Osteocyte (in vitro differentiated cells): ENCODE measurements at places on chromosomes 5 and 9. TPM values are rescaled to one million over a fixed set of nuclear protein-coding genes. Genes with fewer than 3 reads are reported as not detected.

The KIF24 gene
- 1.4 and 1.5 TPM in 2 replicates for total RNA-seq

The RGS7BP gene
- not detected in 2 replicates for total RNA-seq

- no peak overlapping the region for H3K27ac ChIP-seq
- no peak overlapping the region for H3K4me3 ChIP-seq
These were observed 57.6 kb upstream of the GRAMD2B start for GRCh38 chr5:126365446-126366198.

DNA sequence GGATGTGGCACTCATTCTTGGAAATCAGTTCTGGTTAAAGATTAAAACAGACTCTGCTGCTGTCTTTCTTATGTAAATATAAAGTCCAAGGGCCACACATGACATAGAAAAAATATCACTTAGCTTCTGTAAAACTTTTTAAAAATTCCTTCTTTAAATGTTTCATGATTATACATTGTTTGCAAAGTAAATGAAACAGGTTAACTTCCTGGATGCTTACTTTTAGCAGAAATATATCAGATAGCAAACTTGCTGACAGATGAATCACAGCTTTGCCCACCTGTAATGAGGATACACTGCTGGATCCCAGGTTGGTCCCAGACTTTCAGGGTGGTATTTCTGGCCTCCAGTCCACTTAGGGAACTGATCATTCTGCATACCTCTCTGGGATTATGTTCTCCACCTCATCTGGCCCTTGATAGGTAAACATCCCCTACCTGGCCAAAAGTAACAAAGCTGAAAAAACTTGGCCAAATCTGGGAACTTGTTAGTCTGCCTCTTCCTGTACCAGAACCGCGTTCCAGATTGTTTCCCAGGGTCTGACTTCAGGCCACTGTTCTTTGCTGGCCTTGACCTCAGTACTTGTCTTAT, 340.5 kb downstream of the ADGRV1 start:
- DNase-seq, result no peak
- H3K27me3 ChIP-seq, result peaks cover 9% of the 10 kb centered on the region
- no peaks in the 10 kb centered on the region for H3K4me1 ChIP-seq
- no peaks in the 10 kb centered on the region for H3K36me3 ChIP-seq

DNA sequence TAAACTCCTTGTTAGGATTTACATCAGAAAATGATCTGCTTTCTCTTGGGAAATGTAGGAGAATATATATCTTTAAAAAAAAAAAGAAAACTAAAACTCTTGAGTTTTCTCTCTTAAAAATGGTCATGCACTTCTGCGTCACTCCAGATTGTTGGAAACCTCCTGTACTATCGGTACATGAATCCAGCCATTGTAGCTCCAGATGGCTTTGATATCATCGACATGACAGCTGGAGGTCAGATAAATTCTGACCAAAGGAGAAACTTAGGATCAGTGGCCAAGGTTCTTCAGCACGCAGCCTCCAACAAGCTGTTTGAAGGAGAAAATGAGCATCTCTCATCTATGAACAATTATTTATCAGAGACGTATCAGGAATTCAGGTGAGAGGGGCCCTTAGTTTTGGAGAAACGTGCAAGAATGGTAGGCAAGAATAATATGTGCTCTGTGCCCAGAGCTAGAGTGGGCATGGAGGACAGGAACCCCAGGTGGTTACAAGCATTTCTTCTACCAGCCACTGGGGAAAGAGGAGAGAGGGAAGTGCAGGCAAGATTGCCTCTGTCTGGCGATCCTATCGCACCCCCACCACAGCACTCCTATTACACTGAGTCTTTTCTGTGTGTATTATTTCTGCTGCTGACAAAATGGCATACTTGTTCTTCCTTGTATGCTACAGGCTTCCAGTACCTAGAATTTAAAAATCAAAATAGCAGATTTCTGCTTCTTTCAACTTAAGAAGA, 41.4 kb upstream of the F2R start:
- DNase-seq, result no peak
- H3K36me3 ChIP-seq, result peaks cover 6% of the 10 kb centered on the region
- no peak overlapping the region for H3K27ac ChIP-seq
- H3K27me3 ChIP-seq, result no peaks in the 10 kb centered on the region

The SPDL1 gene
- total RNA-seq, result 40.4 and 40.5 TPM in 2 replicates

The PCDHB13 gene
- total RNA-seq, result 2.2 and 2.4 TPM in 2 replicates

DNA sequence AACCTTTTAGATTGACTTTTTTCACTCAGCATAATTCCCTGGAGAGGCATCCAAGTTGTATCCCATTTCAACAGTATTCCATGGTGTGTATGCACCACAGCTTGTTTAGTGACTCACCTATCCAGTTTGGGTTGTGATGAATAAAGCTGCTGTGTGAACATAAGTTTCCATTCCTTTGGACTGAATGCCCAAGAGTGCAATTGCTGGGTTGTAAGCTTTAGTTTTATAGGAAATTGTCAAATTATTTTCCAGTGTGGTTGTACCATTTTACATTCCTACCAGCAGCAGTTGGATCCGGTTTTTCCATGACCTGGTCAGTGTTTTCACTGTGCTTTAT, 60.9 kb upstream of the TMED7 start:
- DNase-seq, result no peak
- H3K27ac ChIP-seq, result no peak overlapping the region
- H3K27me3 ChIP-seq, result peaks cover 26% of the 10 kb centered on the region
- peaks cover 7% of the 10 kb centered on the region for H3K4me1 ChIP-seq
- no peak overlapping the region for H3K4me3 ChIP-seq

The TMEM252 gene
- not detected in 2 replicates for total RNA-seq

DNA sequence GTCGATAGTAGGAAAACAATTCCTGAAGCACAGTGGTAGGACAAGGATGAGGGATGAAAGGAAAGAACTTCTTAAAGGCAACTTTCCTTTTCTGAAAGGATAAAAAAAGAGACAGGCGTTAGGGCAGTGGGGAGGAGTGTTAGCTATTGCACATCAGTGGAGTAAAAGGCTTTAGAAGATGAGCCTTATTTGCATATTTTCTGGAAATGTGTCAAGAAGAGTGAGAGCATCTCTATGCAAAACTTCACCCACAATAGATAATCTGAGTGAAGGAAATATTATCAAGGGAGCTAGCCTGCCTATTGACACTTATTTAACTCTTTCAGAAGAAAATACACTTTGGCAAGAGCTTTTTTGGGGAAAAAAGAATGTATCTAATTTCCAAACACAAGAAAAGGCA, 151.6 kb downstream of the MACIR start:
- no peaks in the 10 kb centered on the region for H3K4me1 ChIP-seq
- DNase-seq, result no peak
- no peaks in the 10 kb centered on the region for H3K36me3 ChIP-seq
- no peaks in the 10 kb centered on the region for H3K27me3 ChIP-seq
- H3K27ac ChIP-seq, result no peak overlapping the region

- H3K36me3 ChIP-seq, result no peaks in the 10 kb centered on the region
- H3K4me3 ChIP-seq, result no peak overlapping the region
These were observed 91.5 kb downstream of the WDR41 start for GRCh38 chr5:77400645-77401044.

The LRRC14B gene
- not detected in 2 replicates for total RNA-seq

GRCh38 chr5:126186210-126186609, 237.0 kb upstream of the GRAMD2B start:
- H3K4me3 ChIP-seq, result no peak overlapping the region
- no peak for DNase-seq
- H3K27me3 ChIP-seq, result peaks cover 7% of the 10 kb centered on the region
- no peaks in the 10 kb centered on the region for H3K36me3 ChIP-seq
- H3K27ac ChIP-seq, result no peak overlapping the region
- H3K4me1 ChIP-seq, result no peaks in the 10 kb centered on the region

The GRXCR2 gene
- total RNA-seq, result not detected in 2 replicates

- DNase-seq, result no peak
- no peak overlapping the region for H3K27ac ChIP-seq
- H3K4me1 ChIP-seq, result peaks cover 10% of the 10 kb centered on the region
- no peaks in the 10 kb centered on the region for H3K36me3 ChIP-seq
- no peaks in the 10 kb centered on the region for H3K27me3 ChIP-seq
These were observed 4.9 kb downstream of the APBA1 start for GRCh38 chr9:69667306-69667705.

DNA sequence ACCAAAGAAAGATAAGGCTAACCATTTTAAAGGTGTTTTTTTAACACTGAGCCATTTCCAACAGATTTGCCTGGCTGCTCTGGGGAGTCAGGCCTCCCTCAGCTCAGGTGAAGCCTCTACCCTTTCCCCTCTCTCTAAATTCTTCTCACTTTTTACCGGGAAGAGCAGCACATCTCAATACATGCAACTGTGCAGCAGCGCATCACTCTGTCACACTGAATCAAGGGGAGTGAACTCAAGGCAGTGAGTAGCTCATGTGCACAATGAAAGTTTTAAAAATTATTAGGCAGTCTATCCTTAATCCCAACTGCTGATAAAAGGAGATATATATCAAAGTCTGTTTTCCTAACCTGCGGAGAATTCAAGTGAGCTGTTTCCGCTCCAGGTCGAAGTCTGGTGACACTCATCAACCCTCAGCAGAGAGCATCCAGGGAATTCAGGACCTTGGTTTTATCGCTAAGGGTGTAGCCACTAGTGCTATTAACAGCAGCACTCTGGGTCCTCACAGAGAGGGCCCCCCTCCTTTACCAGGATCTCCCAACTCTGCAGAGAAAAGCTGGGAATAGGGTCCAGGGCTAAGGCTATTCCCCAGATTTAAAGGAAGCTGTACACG, 1.0 kb downstream of the CEMIP2 start:
- no peaks in the 10 kb centered on the region for H3K36me3 ChIP-seq
- DNase-seq, result no peak
- H3K27me3 ChIP-seq, result no peaks in the 10 kb centered on the region
- H3K27ac ChIP-seq, result peak overlapping the region; percentile 90

DNA sequence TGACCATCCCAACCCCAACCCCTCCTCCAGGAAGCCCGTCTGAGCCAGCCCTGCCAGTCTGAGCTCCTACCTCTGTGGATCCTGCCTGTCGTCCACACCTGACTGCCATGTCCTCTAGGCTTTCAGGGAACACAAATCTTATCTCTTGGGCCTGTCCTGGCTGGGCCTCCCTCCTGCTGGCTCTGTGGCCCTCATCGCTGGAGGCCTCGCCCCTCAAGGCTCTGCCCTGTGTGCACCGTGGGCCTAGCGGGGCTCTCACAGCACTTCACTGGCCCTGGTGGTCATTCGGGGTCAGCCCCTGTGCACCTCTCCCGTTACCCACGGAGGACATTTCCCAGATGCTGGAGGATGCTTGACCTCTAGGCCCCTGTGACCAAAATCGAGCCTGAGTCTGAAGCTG, 133.3 kb downstream of the RXRA start:
- H3K4me1 ChIP-seq, result peaks cover 47% of the 10 kb centered on the region
- no peaks in the 10 kb centered on the region for H3K36me3 ChIP-seq
- no peak overlapping the region for H3K27ac ChIP-seq

DNA sequence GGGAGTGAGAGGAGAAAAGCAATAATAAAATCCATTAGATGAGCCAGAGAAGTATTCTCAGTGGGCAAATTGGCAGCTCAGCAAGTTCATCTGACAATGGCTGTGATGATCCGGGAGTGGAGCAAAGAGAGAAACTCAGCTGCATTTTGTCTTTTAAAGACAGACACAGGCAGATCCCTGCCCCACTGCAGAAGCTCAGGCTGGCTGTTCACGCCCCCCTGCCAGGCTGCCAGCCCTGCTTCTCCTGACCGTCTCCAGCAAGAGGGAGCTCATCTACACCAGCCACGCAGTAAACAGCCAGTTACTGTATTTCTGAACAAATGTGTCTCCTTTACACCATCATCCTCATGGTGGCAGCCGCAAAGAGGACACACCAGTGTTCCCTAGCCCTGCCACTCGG, 114.3 kb upstream of the SARDH start:
- peaks cover 11% of the 10 kb centered on the region for H3K4me1 ChIP-seq
- no peaks in the 10 kb centered on the region for H3K27me3 ChIP-seq
- no peak for DNase-seq
- no peaks in the 10 kb centered on the region for H3K36me3 ChIP-seq
- no peak overlapping the region for H3K27ac ChIP-seq

DNA sequence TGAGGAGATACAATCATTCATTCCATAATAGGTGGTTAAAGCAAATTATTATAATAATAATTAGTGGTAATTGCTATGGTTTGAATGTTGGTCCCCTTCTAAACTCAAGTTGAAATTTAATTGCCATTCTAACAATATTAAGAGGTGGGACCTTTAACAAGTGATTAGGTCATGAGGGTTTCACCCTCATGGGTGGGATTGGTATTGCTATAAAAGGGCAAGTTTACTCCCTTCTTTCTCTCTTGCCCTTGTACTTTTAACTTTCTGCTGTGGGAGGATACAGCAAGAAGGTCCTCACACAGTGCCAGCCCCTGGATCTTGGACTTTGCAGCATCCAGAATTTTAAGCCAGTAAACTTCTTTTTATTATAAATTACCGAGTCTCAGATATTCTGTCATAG, 101.9 kb upstream of the PARP8 start:
- peaks cover 3% of the 10 kb centered on the region for H3K36me3 ChIP-seq
- peaks cover 15% of the 10 kb centered on the region for H3K27me3 ChIP-seq
- no peak overlapping the region for H3K27ac ChIP-seq
- no peaks in the 10 kb centered on the region for H3K4me1 ChIP-seq
- no peak overlapping the region for H3K4me3 ChIP-seq

- H3K36me3 ChIP-seq, result no peaks in the 10 kb centered on the region
- DNase-seq, result no peak
- H3K27me3 ChIP-seq, result peaks cover 7% of the 10 kb centered on the region
These were observed 42.7 kb downstream of the CAMK2A start for GRCh38 chr5:150246835-150247234.

The MCIDAS gene
- not detected in 2 replicates for total RNA-seq

GRCh38 chr5:36875790-36876298, 725 bp upstream of the NIPBL start:
- peak; percentile 91 for DNase-seq
- peaks cover 4% of the 10 kb centered on the region for H3K36me3 ChIP-seq
- H3K4me3 ChIP-seq, result peak overlapping the region; percentile 86

The ARL14EPL gene
- not detected in 2 replicates for total RNA-seq

GRCh38 chr5:151492729-151493128, 45.3 kb downstream of the SLC36A1 start:
- no peak overlapping the region for H3K4me3 ChIP-seq
- no peaks in the 10 kb centered on the region for H3K27me3 ChIP-seq
- no peak for DNase-seq
- H3K36me3 ChIP-seq, result peaks cover 43% of the 10 kb centered on the region
- H3K27ac ChIP-seq, result no peak overlapping the region

- H3K36me3 ChIP-seq, result peaks cover 6% of the 10 kb centered on the region
- no peak for DNase-seq
- H3K4me1 ChIP-seq, result peaks cover 77% of the 10 kb centered on the region
- peak overlapping the region; percentile 43 for H3K4me3 ChIP-seq
- peak overlapping the region; percentile 97 for H3K27ac ChIP-seq
- no peaks in the 10 kb centered on the region for H3K27me3 ChIP-seq
These were observed 69.1 kb downstream of the EPB41L4B start for GRCh38 chr9:109251776-109252106.

The OGN gene
- 3.9 and 5.5 TPM in 2 replicates for total RNA-seq

The EMB gene
- 3.3 and 3.7 TPM in 2 replicates for total RNA-seq
